ENCODE measurements at places on chromosomes 4 and X. TPM values are rescaled to one million over a fixed set of nuclear protein-coding genes. Genes with fewer than 3 reads are reported as not detected.

The GPRASP3 gene
- total RNA-seq = 2.9 TPM

The ARHGAP36 gene
- not detected for total RNA-seq

The TCEANC gene
- total RNA-seq = 0.70 TPM

The HTR2C gene
- not detected for total RNA-seq

The MAOA gene
- 1.2 TPM for total RNA-seq

The TRIML2 gene
- total RNA-seq = 35.7 TPM

The RNF150 gene
- 0.26 TPM for total RNA-seq

The BRS3 gene
- total RNA-seq = not detected

The RRH gene
- total RNA-seq = 0.14 TPM

The JAKMIP1 gene
- not detected for total RNA-seq

The CXCL8 gene
- total RNA-seq = 6.0 TPM

The GABRQ gene
- 0.15 TPM for total RNA-seq

The PTCHD1 gene
- not detected for total RNA-seq

The SPANXD gene
- not detected for total RNA-seq

The CENPVL2 gene
- total RNA-seq = not detected

The NLGN3 gene
- 0.84 TPM for total RNA-seq

The KLHL13 gene
- 0.26 TPM for total RNA-seq

The WNK3 gene
- total RNA-seq = 0.11 TPM

The ALG13 gene
- 45.6 TPM for total RNA-seq

The SCRG1 gene
- not detected for total RNA-seq

The ARHGAP6 gene
- total RNA-seq = 0.01 TPM

The ARHGEF38 gene
- not detected for total RNA-seq

The GRIA3 gene
- not detected for total RNA-seq

The CSN1S1 gene
- total RNA-seq = not detected

The LIMCH1 gene
- 54.6 TPM for total RNA-seq

The KDR gene
- total RNA-seq = 0.10 TPM

The UGT2B17 gene
- not detected for total RNA-seq

The RNF212 gene
- 2.8 TPM for total RNA-seq

The TRAM1L1 gene
- 0.49 TPM for total RNA-seq

The POU4F2 gene
- not detected for total RNA-seq

The GUCY2F gene
- total RNA-seq = not detected

The NXF3 gene
- total RNA-seq = 0.03 TPM

The SPANXA2 gene
- not detected for total RNA-seq

Data from A549 treated with AZD2906 at 1 μM for 4 hours (cell line).